AG10803 (cell line): ENCODE measurements at places on chromosomes 16 and 17.
A peak's percentile ranks its signal among the peaks of the same experiment; 100 is the strongest.

DNA sequence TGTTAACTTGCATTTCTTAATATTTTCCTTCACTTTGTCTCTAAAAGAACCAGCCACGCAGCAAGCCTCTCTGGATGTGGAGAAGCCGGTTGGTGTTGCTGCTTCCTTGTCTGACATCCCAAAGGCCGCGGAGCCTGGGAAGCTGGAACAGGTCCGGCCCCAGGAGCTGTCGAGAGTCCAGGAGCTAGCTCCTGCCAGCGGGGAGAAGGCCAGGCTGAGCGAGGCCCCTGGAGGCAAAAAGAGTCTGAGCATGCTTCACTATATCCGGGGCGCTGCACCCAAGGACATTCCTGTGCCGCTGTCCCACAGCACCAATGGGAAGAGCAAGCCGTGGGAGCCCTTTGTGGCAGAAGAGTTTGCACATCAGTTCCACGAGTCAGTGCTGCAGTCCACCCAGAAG lies 22.8 kb downstream of the GINS2 start:
- DNase-seq: no peak

DNA sequence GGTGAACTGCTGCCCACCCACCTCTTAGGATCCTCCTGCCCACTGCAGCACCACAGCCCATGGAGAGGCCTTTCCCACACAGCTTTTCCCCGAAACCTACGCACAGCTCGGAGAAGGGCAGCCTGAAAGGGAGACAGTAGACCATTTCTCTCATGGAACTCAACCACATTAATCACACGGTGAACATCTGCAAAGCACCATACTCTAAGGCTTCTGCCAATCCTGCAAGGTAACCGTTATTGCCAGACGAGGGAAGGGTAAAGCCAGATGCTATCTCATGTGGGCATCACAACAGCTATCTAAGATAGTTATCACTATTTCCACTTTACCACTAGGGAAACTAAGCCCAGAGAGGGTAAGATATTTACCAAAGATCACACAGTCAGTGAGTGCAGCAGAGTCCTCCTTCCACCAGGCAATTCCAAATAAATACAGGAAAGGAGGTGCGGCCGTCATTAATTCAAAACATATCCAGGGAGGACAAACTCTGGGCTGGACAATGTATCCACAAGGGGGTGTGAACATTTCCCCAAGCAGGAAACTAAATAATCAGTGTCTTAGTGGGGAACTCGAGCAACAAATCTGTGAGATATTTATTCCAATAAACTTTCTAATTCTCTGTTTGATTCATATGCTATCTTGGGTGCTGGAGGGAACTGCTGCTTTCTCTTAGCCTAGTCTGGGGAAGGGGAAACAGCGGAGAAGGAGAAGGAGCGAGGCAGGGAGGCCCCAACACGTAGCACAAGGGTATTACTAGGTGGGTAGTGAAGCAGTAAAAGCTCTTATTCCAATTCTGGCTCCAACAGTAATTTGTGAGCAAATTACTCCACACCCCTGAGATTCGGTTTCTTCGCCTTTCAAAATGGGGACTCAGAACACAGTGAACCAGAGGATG lies 723 bp downstream of the TMEM186 start:
- peak; percentile 19 for DNase-seq

DNA sequence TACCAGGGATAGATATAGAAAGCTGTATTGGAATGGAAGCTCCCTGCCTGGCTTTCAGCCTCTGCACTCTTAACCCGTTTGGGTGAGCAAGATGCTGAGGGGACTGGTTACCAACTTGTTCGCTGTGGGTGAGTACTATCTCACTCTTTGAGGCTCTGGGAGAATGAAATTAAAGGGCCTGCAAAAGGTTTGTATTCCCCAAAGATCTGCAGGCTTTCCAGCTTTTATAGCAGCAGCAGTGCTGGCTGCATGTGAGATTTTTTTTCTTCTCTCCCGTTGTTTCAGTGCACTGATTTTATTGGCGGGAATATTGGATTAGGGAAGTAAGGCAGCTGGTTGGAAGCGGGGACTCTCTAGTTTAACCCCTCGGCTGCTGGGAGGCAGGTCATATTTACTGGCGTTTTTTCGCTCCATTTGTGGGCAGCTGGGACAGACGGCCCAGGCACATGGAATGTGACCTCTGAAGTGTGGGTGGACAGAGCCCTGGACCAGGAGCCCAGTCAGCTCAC lies 30.9 kb downstream of the C17orf75 start:
- DNase-seq: no peak

GRCh38 chr16:63890081-63890480 lies 1231.8 kb downstream of the CDH11 start:
- peak; percentile 17 for DNase-seq

GRCh38 chr17:66414561-66415175 lies 112.3 kb downstream of the PRKCA start:
- DNase-seq: no peak

DNA sequence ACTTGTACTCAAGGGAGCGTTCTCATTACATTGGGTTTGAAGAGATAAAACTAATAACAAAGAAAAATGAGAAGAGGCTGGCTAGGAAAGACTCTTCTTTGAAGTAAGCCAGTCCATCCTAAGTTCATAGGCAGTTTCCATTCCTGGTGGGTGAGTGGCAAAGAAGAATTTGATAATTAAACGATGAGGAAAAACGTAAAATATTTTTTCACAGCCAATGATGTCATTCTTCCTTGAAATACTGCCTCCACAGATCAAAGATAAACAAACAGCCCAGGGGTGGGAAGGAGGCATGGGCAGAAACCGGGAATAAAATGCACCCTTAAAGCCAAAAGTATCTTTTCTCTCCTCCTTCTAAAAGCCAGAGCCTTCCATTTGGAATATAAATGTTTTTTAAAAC lies 346.6 kb downstream of the PMP22 start:
- peak; percentile 35 for DNase-seq

GRCh38 chr17:32936894-32937500 lies 9.0 kb downstream of the TMEM98 start:
- DNase-seq: peak; percentile 72

DNA sequence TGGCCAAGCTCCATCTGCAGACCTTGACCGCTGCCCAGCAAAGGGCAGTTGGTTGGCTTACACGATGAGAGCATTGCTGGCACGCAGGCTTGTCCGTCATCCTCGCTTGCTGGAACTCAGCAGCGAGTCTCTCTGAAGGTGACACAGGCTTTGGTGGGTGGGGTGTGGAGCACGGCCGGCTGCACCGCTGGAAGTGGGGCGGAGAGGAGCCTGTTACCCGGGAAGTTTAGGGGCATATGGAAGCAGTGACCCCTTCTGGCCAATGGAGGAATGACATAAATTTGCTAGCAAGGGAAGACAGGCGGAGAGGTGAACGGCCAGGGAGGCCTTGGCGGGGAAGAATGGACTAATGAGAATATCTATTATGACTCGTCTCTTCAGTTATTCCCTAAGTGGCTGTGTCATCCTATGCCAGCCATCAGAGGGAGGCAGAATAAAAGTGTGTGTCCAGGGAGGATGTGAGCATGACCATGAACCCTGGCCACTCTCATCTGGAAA lies 65.9 kb upstream of the SDK2 start:
- DNase-seq: peak; percentile 45

DNA sequence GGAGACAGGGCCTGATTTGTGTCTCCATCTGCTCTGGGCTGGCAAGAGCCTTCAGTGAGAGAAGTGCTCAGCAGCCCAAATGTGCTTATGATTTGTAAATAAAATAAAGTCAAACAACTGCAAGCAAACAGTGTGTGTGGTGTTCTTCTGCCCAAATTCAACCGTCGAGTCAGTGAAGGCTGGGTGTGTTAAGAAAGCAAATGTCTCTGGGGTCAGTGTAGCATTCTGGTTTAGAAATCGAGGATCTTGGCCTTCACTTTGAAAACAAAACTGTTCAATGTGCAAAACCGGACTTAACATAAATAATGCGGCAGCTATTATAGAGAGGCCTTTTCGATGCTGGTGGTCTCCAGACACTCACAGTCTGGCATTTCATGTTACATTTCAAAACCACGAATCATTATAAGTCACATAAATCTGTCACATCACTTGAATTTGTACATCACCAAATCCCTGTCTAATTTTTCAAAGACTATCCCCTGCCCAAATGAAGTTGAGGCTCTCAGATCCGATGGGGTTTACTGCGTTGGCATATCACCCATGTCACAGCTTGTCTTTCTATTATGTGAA lies 158.6 kb upstream of the MYOCD start:
- no peak for DNase-seq

DNA sequence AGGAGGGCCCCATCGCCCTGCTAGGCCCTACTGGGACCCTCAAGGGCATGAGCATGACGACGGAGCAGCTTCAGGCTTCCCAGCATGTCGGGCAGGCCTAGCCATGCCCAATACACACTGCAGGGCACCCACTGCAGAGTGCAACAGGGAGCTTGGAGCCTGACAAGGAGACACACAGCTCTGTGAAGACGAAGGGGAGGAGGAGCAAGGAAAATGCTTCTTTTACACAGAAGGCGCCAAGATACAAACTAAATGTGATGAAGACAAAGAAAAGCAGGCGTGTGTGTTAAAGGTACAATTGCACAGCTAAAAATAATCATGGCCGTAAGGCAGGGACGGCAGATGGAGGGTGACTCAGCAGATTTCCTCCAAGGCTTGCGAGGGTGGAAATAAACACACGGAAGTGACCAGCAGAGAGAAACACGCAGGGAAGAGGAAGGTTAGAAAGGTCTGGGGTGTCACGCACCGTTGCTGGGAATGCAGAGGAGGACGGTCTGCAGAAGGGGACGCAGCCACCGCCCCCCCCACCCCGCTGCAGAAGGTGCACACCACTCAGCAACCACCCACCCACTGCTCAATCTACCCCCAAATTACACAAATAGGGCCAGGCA lies 108.5 kb downstream of the ZNF778 start:
- peak; percentile 81 for DNase-seq

GRCh38 chr17:2071455-2072281 lies 16.8 kb downstream of the HIC1 start:
- DNase-seq: peak; percentile 55

DNA sequence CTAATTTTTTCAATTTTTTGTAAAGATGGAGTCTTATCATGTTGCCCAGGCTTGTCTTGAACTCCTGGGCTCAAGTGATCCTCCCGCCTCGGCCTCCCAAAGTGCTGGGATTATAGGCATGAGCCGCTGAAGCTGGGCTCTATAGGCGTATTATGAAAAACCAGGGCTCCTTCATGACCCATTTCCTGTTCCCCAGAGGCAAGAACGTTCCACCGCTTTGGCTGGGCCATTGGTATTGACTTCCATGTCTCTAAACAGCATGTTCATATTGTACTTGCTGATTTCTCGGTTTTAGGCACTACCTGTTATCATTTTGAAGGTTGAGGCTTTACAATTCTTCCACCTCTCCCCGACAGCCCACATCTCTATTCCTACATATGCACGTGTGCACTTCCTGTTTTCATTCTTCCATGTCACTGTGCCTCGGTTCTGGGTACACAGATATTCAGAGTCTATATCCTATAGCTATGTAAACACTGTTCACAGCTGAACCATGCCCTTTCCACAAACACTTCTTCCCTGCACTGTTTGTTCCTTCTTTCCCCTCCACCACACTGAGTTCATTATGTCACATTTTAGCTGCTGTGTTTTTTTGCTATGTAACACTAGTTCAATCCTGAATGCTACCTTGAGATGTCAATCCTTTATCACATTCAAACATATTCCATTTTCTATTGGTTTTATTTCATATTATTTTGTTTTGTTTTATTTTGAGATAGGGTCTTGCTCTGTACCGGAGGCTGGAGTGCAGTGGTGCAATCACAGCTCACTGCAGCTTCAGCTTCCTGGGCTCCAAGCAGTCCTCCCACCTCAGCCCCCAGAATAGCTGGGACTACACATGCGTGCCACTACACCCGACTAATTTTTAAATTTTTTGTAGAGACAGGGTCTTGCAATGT lies 16.8 kb upstream of the MAPK3 start:
- no peak for DNase-seq

DNA sequence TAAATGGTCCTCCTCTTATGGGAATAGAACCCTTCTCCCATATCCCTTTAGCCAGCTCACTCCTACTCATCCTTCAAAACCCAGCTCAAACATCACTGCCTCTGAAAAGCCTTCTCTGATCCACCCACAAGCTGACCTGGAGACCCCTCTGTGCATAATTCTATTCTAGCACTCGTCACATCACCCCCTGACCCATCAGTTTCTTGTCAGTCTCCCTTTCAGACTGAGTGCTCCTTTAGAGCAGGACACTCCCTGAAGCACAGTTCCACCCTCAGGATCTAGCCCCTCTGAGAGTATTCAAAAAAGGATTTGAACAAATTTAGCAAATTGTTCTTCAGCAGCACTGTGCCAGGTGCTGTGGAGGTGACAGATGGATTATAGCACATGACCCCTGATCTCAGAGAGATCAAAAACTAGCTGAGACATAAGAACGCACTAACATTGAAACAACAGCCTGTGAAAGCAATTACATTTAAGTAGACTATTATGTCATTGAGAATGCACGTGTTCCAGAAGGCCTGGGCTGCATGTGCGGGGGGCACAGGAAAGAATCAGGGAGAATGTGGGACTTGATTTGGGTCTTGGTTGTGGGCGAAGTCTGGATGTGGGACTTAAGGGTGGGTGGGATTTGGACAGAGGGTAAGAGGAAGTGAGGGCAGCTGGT lies 43.5 kb downstream of the MRPS23 start:
- DNase-seq: no peak

DNA sequence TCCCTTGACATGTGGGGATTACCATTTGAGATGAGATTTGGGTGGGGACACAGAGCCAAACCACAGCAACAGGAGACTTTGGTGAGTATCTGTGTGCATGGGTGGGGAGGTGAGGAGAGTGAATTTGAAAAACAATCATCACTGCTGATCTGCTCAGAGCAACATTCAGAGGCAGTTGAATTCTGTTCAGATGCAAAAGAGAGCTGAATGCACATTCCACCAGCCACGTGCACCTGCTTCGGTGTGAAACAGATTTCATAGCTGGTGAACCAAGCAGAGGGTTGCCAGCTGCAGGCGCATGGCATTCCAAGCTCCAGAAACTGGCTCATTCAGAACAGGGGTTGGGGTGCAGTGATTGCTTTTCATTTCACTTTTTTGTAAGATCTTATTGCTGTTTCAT lies 233.1 kb upstream of the FOXF1 start:
- DNase-seq: no peak

DNA sequence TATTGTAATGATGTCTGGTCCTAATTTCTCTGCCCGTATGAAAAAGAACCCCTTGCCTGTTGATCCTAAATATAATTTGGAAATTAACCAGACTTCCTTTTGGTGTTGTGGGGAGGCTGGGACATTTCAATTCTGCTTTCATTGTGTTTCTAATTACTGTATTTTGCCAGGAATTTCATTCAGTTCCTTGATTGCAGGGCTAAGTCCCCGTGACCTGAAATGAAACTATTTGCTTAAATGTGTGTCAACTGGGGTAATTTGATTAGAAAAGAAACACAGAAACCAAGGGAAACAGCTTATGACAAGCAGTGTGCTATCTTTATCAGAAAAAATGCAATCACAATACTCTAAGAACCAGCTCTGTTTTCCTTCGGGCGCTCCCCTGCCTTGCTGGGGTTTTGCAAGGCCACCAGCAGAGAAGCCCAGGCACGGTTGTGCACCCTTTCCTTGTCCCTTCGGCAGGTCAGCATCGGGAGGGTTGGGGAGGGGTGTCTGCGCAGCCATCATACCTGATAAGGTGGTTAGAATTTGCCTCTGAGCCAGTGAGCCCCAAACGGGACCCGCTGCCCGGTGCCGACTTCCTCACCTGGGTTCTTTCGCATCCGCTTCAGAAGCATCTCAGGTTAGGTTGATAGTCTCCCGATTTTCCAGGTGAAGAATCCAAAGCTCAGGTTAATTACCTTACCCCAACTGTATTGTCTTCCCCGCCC lies 19.4 kb downstream of the KLHL36 start:
- peak; percentile 30 for DNase-seq

- DNase-seq: no peak
These were observed 21.7 kb upstream of the PAFAH1B1 start for GRCh38 chr17:2571523-2572303.
